Activated CD4-positive, alpha-beta T cell treated with anti-CD3 and anti-CD28 coated beads, Interleukin-2, amount 50 U/mL, for 16 hours (primary cell): ENCODE measurements at places on chromosomes 2 and 18.

DNA sequence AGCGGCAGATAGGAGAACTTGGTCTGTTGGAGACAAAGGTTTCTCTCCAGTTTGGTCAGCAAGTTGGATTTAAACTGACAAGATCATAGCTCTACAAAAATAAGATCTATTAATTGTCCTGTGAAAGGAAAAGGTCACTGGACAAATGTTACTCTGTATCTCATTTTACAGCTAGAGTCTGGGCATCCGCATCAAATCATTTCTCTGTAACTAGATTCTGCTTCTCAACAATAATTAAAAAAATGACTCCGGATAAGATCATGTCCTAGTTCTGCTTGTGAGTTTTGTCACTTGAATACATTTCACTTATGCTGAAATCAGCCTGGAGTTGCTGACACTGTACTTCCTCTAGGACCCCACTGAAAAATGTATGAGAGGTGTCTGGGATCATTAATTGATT, 310.8 kb downstream of the ALK start:
- no peak for DNase-seq

GRCh38 chr2:177553176-177553884, 160.8 kb downstream of the AGPS start:
- no peak for DNase-seq

DNA sequence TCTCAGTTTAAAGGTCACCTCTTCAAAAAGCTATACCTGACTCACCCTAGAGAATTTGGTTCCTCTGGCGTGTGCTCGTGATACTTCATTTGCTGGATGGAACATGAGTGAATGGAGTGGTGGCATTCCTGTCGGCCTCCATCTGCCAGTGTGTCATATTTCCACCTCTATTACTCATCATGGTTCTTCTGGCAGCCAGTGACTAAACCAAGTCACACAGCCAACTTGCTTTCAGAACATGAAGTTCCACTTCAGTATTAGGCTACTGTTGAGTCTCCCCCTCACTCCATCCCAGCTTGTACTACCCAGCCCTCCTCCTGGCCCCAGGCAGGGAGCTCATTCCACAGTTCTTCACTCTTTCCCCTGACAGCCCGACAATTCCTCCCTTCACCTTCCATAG, 169.8 kb downstream of the MREG start:
- no peak for DNase-seq

DNA sequence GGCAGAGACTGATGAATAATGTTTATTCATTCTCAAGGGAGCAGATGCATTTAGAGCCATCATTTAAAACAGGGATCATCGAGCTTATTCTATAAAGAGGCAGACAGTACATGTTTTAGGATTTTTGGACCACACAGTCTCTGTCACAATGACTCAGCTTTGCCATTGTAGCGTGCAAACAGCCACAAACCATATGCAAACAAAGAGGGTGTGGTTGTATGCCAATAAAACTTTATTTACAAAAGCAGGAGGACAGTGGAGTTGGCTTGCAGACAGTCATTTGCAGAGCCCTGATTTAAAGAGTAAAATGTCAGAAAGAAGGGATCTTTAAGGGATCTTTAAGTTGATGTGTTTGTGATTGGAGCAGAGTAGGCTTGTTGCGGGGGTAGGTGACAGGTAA, 51.5 kb downstream of the SMIM21 start:
- DNase-seq: peak; percentile 8

DNA sequence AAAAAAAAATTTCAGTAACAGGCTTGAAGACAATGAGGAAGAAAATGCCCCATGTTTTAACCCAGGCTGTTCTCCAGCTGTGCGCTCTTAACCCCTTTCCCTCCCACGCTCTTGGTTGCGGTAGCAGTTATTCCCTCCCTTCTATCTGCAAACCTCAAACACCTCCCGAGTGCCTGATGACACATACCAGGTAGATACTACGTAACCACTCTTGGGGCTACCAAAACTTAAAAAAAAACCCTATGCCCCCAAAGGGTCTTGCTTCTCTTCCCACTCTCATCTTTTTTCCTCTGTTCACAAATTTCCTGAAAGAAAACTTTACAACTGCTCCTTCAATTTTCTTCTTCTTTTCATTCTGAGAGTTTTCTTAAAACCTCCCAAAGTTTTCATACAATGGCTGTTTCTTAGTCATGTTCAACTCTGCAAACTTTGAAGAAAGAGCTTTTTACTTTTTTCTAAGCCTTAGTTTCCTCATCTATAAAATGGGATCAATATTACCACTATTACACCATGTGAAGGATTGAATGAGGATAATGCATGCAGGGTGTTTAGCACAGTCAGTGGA, 4.9 kb upstream of the DRC1 start:
- DNase-seq: peak; percentile 55

DNA sequence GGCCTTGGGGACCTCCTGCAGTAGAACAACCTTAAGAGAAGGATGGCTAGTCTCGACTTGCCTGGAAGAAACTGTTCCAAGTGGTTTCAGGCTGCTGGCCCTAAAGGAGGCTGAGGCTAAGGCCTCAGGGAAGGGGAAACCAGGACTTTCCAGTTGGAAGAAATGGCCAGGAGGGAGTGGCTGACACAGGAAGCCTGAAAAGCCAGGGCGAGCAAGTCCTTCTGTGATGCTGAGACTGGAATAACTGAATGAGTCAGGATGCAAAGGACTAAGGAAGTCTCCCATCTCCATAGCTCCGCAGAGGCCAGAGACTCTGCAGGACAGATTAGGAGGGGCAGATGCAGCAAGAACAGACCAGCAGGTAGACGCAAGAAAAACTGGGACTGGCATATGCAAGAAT, 7.4 kb downstream of the HTRA2 start:
- DNase-seq: no peak

DNA sequence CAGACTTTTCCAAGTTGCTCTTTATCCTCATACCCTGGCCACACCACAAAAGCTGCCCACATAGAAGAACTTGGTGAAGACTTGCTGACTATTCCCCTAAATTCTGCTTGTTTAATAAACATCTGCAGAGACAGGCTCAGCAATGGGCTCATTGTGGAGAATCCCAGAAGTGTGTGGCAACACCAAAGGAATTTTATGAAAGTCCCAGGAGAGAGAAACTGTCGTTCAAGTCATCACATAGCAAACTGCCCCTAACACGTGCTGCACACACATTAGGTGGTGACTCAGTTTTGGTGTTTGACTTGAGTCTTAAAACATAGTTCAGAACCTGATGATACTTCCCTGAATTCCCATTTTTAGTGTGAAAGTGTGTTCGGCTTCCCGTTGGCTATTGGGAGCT, 38.6 kb downstream of the CYP1B1 start:
- DNase-seq: no peak

DNA sequence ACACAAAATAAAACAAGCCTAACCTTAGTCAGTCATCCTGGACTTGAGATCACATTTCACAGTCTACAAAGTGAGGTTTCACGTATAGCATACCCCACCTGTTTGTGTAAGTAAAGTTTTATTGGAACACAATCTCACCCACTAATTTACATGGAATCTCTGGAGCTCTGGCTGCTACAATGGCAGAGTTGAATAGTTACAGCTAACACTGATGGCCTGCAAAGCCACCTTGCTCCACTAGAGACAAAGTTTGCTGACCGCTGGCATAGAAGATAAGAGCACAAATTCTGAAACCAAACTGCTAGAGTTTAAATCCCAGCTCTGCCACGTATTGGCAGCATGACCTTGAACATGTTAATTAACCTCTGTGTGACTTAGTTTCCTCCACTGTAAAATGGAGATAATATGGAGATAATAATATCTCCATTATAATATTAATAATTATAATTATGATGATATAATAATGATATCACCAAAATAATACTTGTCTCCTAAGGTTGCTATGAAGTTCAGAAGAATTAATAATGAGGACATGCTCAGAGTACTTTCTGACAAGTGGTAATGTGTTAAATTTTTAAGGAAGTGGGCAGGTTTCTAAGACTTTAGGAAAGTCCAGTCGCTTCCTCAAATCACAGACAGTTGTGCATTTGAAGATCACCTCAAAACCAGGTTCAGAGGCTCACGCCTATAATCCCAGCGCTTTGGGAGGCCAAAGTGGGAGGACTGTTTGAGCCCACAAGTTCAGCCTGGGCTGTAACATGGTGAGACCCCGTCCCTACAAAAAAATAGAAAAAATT, 204.6 kb downstream of the SH3RF3 start:
- no peak for DNase-seq

DNA sequence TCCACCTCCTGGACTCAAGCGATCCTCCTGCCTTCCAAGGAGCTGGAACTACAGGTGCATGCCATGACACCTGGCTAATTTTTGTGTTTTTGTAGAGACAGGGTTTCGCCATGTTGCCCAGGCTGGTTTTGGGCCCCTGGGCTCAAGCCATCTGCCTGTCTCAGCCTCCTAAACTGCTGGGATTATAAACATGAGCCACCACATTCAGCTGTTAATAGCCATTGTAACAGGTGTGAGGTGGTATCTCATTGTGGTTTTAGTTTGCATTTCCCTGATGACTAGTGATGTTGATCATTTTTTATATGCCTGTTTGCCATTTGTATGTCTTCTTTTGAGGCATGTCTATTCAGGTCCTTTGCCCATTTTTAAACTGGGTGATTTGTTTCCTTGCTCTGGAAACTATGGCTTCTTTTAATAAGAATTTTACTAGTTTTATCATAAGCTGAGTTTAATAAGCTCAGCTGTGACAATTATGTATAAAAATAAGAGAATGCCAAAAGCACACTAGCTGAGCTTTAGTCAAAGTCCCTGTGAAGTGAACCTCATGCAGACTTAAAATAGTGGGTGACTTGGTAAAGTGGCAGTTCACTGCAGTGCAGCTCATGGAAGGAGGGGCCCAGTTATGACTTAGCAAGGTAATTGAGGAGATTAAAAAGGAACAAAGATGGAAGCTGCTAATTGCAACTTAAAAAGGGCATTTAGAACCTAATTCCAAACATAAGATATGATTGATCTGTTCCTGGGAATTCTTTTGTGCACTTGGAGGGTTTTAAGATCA, 465.1 kb downstream of the TGIF1 start:
- DNase-seq: no peak

DNA sequence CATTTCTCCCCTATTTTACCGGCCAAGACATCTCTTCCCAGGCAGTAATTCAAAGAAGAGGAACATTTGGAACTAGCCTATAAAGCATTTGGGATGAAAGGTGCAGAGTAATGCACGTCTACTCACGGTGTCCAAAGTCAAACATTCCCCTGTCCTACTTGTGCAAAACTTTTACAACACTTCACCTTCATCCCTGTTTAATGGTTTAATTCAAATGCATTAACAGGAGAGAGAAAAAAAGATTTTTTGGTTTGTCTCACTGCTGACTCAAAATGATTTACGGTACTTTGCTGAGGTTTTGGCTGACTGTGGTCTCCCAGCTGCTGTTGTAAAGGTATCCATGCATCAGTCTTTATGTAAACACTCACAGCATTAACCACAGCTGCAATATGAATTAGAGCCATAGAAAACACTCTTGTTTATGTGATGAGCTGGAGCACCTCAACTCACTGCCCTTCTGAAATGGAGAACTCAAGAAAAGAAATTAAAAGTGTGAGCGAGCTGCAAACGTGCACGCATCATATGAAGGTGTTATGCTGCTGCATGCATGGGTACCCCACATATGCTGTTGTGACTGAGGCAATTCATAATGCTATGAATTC, 220.5 kb downstream of the PIEZO2 start:
- DNase-seq: peak; percentile 21

DNA sequence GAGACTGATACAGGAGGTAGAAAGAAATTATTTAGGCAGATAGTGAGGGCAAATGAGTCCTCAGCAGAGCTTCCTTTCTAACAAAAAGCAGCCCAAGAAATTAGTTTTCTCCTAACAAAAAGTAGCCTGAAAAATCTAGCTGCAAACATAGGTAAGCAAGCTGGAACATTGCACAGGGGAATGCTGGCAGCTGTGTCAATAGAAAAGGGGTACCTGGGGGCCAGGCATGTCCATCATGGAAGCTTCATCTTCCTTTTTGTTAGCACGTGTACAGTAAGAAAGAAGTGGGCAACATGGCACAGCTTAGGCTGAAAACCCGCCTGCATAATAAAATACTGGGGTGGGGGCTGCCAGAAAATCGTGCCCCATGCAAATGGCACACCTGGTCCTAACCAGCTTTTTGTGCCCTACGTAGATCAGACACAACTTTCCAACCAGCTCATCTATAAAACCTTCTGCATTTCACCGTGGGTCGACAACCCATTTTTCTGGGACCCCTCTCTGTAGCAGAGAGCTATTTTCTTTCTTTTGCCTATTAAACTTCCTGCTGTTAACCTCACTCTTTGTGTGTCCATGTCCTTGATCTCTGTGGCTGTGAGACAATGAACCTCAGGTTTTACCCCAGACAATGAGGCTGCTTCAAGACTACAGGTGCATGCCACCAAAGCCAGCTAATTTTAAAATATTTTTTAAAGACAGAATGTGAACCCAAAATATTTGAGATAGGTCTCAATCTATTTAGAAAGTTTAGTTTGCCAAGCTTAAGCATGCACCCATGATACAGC, 6.6 kb upstream of the MTHFD2 start:
- no peak for DNase-seq

- no peak for DNase-seq
Observed at GRCh38 chr2:23387845-23388244, 2.9 kb downstream of the KLHL29 start.
